ENCODE measurements at places on chromosomes 3 and 15.

DNA sequence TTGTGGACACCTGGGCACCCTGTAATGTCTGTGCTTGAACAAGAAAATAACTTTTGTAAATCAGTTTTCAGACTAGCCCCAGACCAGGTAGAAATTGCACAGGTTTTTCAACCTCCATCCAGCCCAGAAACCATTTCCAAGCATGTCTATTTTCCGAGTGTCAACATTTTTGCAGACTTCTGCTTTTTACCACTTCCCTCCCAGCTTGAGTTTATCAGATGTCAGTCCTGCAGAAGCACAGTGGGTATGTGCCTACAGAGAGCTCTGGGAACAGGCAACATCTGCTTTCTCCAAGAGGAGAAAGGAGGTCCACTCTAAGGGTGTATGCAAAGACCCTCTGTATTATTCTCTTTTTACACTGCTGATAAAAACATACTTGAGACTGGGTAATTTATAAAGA, 83.9 kb downstream of the LRRK1 start:
- DNase-seq = no peak

DNA sequence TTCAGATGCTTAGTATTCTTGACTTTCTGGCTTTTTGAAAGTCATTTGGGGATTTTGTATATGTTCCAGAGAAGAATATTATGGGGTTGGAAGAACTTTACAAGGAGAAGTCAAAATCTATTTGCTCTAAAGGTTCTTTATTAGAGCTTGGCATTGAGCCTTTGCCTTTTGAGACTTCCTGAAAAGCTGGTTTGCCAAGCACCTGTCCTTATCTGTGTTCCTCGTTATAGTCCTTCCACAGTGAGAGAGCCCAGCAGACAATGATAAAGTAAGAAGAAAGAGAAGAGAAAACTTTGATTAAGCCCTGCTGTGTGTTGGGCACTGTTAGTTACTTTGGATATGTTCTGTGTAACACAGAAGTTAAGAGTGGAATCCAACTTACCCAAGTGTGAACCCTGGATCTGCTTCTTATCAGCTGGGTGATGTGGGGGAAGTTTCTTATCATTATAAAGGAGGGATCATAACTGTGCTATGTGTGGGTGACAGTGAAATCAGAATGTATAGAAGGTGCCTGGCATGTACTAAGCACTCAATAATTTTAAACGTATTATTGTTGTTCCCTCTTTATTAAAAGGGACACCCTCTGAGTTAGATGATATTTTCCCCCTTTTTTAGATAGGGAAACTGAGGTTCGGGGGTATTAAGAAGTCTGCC, 44.3 kb upstream of the POLR2M start:
- DNase-seq = no peak

DNA sequence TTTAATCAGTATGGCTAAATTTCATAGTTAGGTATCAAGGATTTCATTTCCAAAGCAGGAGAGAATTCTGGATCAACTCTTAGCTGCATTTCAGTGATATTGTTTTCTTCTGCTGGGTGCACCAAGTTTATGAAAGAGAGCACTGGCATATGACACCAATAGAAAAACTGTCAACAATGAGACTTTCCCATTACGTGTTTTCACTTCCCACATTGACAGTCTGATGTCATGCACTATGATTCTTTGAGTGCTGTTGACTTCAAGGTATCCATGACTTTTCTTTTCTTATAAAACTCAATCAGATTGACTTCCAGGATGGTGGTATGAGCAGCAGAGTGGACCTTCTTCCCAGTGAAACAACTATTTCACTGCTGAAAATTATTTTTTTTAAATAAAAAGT, 476.1 kb downstream of the EDEM1 start:
- no peak for DNase-seq

GRCh38 chr3:39318301-39318700, 11.2 kb upstream of the CCR8 start:
- no peak for DNase-seq

DNA sequence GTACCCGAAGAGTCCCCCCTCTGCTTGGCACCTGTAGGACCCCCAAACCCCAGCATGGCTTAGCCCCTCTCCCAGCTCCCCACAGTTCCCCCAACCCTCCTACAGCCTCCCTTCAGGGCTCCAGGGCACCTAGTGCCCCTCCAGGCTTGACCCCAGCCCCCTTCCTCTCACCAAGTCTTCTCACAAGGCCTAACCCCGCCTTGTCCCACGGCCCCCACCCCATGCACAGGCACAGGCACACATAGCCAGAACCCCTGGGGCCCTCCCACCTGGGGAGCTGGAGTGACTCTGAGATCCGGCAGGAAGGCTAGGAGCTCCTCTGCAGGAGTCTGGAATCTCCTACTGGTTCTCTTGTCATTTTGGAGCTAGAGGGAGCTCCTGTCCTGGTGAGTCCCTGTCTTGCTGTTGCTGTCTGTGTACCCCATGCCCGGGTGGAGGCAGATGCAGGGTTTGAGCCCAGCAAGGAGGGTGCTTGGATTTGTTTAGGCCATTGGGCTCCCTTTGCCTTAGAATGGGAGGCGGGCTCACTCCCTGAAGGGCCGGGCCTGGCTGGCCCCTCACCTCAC, 39.6 kb downstream of the KLF13 start:
- DNase-seq = no peak

All from T-helper 1 cell (primary cell).